ENCODE measurements at places on chromosomes 11 and 22.

- no peak for DNase-seq
Measured at GRCh38 chr11:44066732-44067141, 667 bp downstream of the ACCS start.

GRCh38 chr11:87971354-87971753, 203.9 kb downstream of the RAB38 start:
- DNase-seq: no peak

DNA sequence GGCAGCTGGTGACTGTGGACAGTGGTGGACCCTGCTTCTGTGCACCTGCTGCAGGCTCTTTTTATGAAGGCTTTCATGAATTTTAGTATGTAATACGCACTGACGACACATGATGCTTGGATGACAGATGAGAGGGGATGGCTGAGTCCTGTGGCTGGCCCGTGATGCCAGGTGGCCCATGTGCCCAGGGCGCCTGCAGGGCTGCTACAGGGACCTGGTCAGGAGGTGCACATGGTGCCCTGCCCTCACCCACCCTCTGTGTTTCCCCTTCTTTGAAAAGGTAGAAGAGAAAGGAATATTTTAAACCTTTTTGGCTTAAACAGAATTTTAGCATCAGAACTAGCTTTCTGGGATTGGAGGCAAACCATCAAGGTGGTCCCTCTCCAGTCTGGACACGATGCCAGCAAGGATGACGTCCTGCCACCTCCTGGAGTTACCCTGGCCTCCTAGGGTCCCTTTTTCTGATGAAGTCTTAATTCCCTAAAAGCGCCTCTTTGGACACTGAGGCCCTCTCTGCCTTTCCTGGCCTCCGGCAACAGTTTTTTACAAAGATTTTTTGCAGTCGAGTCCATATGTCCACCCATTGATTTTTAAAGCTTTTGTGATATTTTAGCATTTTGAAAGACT, 5.4 kb upstream of the RANBP1 start:
- no peak for DNase-seq

DNA sequence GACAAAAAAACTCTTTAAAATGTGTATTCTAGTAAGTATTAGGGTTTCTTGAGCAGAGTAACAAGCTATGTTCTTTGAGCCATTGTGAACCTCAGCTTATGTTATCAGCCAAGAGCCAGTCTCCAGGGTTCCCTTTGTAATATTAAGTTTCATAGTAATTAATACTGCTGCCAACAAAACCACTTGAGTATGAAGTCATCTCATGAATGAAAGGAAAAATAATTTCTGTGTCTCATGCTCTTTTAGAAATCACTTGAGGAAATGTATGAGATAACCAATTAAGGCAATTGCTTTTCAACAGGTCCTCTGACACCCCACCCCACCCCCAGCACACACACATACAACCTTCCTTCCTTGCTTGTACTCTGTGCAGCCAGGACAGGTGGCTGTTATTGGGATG, 59.9 kb downstream of the BBOX1 start:
- no peak for DNase-seq

GRCh38 chr11:94694309-94695060, 73.7 kb upstream of the AMOTL1 start:
- no peak for DNase-seq

DNA sequence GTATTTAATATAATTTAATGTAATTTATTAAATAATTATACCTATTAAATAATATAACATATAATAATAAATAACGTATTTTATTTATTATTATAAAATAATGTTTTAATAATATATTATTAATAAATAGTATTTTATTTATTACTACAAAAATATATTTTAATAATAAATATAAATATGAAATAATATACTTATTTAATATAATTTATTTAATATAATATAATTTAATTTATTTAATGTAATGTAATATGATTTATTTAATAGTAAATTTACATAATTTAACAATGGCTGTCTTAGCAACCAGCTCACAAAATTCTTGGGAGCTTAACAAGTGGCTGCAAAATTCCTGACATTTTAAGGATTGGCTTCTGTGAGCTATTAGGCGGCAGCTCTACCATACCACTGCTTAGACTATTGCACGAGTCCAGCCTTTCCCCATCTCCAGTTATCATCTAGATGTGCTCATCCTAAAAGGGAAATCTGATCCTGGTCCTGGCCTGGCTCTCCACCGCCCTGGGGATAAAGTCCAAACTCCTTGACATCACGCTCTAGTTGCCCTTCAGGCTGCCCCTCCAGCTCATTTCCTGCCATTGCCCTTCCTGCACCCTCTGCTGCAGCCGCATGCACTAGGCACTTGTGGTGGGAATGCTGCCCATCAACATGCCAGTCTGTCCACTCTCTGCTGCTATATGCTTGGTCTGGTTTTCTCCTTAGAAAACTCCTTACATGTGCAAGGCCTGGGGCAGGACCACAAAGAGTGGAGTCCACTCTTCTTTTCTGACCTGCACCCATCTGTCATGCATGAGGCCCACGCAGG, 9.8 kb downstream of the MMP20 start:
- no peak for DNase-seq

GRCh38 chr11:126011265-126011664, 51.4 kb downstream of the CDON start:
- DNase-seq: no peak

DNA sequence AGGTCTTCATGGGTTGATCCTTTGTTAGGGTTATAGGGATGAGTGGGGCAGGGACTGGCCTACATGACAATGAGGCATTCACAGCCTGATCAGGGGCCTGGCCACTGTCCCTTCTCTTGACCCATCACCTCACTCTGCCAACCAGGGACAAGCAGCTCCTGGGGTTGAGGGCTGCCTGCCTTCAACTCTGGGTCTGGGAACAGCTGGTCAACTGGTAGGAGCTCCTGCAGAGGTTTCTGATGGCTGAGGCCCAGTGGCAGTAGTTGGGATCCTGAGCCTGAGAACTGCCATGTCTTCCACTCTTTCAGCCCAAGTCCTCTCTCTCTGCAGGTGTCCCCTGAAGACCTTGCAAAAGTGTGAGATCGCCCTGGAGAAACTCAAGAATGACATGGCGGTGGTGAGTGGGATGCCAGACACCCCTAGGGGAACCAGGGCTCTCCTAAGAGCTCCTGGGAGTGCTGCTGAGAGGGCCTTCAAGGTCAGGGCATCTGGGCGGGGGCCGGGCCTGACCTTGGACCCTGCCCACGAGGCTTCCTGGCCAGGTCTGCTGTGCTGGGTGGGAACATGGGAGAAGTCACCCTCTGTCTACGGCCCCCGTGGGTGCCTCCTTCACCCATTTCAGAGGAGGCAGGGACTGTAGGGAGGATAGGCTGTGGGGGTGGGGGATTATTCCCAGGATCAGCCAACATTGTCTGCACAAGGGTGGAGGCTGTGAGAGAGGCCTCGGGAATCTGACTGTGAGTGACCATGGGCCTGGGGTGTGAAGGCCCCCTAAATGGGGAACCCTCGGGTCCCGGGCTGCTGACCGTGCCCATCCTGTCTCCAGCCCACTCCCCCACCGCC, 76.8 kb downstream of the MED15 start:
- no peak for DNase-seq

DNA sequence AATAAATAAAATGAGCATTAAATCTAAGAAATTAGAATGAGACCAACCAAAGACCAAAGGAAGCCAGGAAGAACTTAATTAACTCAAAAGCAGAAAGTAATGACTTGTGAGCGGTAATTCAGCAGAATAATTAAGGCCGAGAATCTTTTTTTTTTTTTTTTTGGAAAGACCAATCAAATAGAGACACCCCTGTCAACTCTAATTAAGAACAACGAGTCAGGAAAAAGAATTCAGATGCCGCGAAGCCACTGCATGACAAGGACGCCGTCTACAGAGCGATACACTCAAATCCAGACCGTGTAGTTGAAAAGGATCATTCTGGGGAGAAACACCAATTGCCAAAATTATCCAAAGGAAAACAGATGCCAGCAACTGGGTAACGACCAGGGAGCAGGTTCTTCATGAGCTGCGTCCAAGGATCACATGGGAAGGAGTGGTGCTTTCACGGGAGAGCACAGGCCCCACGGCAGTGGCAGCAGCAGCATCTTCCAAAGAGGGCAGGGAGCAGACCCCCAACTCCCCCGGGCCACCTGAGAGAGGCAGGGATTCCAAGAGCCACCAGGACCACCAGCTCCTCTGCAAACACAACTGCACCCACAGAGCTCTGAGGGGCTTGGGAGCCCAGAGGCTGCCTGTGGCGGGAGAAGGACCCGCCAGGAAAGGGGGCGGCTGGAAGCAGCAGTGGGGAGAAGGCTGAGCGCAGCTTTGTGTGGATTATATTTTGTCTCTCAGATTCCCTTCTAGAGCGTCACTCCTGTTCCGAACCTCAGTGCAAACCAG, 469.8 kb downstream of the BRD1 start:
- no peak for DNase-seq

Data from CD4-positive, alpha-beta T cell treated with Interleukin-17A for 4 hours (primary cell).